ENCODE measurements at places on chromosomes 11 and 22.

GRCh38 chr11:114169321-114169749 is 109.8 kb downstream of the ZBTB16 start:
- no peak for DNase-seq

DNA sequence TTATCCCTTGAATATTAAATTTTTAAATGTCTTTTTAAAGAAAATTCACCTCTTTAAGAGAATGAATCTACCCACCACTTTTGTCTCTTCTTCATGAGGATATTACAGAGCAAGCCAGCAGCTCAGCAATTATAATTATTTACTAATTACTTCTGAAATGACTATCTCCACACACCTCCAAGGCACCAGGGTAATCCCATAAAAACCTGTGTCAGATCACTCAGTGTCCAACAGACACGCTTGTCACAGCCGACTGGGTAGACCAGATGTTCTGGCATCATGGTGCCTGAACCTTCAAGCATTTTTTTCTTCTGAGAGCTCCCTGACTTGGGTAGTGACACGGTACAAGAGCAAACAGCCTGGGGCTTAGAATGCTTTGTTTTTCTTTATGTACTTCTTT is 61.4 kb downstream of the EFCAB6 start:
- DNase-seq = no peak

DNA sequence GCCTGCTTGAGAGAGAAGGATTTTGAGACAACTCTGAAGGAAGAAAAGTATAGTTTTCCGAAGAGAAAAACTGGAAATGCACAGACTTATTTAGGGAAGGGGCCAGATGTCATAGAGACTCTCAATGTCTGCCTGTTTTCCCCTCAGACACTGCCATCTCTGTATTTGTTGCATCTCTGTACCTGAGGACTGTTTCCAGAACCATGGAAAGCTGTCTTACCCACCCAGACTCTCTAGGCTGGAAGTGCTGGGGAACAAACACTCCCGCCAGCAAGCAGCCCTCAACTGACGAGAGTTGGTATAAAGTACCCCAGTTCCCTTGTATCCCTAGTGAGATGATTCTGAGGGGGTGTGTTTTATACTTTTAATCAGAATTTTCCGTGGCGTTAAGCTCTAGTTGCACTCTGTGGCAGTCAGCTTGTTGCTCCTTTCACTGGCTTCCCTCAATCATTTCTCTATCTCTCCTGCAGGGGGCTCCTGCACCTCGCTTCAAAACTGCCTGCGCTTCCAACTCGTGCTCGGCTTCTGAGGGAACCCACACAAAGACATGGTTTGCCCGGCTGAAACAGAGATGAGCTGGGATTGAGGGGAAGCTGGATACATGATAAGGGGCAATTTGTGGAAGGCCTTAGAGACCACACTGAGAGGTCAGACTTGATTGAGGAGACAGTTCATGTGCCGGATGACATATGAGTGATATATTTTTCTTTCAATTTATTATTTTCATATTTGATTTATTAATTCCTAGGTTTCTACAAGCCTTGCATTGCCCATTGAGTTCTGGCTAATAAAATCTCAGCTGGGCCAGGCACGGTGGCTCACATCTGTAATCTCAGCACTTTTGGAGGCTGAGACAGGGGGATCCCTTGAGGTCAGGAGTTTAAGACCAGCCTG is 36.9 kb upstream of the CLPB start:
- peak; percentile 85 for DNase-seq

DNA sequence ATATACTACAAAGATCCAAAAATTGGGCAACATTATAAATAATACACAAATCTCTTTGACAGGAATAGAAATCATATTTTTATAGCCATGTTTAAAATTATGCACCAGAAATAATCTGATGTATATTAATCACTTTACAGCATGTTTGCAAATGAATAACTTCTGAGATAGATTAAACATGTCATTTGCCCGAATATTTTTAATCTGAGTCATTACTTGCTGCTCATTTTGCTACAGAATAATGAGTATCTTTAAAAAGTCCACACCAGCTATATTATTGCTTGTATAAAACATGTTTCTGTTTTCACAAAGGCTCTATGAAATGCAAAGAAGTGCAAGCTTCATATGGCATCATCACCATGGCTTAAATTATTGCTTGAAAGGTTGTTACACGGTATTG is 336.8 kb downstream of the GUCY1A2 start:
- DNase-seq = no peak

- DNase-seq = no peak
Observed at GRCh38 chr22:32579529-32580220, 105.1 kb downstream of the FBXO7 start.

GRCh38 chr11:125215976-125216375 is 51.4 kb downstream of the PKNOX2 start:
- DNase-seq = no peak

GRCh38 chr11:6541356-6541755 is 44.3 kb downstream of the DNHD1 start:
- no peak for DNase-seq

DNA sequence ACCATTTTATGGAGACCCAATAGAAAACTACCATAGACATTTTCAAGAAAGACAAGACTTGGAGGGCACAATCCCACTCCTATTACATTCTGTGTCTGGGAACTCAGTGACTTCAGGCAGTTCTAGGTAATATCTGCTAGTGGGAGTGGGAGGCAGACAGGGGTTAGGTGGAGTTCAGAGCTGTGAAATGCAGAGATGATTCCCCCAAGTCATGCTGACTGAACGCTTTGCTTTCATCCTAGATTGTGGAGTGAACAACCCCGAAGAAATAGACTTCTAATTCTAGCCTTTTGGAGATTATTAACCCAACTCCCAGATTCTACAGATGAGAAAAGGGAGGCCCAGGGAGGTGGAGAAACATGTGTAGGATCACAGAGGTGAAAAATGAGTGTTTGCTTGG is 437.8 kb upstream of the CADM1 start:
- DNase-seq = no peak
